Stimulated activated CD8-positive, alpha-beta memory T cell treated with anti-CD3 and anti-CD28 coated beads, Interleukin-12 subunit alpha, Interleukin-12 subunit beta, amount 100 ng/mL, for 4 hours (primary cell): ENCODE measurements at places on chromosomes 1 and 21.

- DNase-seq = no peak
These were observed 52.1 kb downstream of the SYDE2 start for GRCh38 chr1:85148524-85149250.

- DNase-seq = no peak
These were observed 996 bp upstream of the SH3BGRL3 start for GRCh38 chr1:26278724-26279455.

- no peak for DNase-seq
These were observed 400.0 kb downstream of the MATN1 start for GRCh38 chr1:30323352-30323751.

- DNase-seq = no peak
These were observed 281.0 kb upstream of the DEPDC1 start for GRCh38 chr1:68777851-68778250.

DNA sequence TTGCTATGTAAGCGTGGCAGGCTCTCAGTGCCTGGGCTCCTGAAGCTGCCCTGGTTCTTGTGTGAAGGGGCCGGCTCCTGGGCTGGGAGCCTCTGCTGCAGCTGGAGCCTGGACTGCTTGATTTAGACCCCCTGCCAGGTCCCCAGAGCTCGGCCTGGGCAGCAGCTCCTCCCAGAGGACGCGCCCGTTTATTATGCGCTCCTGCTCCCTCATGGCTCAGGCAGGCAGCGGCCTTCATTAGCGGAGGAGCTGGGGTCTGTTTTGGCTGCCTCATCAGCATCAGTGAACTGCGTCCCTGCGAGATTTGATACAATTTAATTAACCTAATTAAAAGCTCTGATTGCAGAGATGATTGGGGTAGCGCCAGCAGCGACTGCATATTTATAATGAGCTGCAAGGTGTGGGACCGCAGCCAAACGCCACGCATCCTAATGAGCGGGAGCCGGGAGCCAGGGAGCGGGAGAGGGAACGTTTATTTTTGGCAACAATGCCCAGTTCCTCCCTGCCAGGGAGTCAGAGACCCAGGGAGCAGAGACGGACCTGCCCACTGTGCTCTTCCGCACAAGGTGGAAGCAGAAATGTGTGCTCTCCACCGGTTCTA, 16.6 kb downstream of the UTP11 start:
- DNase-seq = no peak

- DNase-seq = no peak
These were observed 1793.9 kb downstream of the NCAM2 start for GRCh38 chr21:22791986-22792560.

DNA sequence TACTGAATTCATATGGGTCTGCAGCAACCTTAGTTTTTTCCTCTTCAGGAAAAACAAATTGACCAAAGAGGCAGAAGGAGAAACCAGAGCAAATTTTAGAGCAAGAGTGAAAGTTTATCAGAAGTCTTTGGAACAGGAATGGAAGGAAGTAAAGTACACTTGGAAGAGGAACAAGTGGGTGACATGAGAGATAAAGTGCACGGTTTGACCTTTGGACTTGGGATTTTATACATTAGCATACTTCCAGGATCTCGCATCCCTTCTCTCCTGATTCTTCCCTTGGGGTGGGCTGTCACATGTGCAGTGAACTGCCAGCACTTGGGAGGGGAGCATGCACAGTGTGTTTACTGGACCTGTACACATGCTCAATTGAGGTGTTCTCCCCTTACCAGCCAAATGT, 754.8 kb upstream of the ADAMTS5 start:
- no peak for DNase-seq

DNA sequence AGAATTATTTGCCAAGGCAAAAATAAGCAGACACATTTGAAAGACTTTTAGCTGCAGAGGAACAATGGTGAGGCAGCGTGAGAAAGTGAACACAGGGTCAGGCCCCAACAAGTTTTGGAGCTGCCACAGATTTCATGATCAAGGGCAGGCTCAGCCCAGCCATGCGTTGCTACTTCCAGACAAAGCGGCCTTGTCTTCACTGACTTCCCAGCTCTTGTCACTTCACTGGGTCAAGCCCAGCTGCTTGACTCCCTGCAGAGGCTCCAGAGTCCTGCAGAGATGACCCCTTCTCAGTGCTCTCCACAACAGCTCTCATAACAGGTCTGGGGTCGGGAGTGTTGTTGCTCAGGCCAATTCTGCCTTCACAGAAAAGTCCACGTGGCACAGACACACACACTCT, 35.8 kb downstream of the HHAT start:
- DNase-seq = no peak

- DNase-seq = no peak
These were observed 228.2 kb upstream of the USP24 start for GRCh38 chr1:55443175-55443915.

DNA sequence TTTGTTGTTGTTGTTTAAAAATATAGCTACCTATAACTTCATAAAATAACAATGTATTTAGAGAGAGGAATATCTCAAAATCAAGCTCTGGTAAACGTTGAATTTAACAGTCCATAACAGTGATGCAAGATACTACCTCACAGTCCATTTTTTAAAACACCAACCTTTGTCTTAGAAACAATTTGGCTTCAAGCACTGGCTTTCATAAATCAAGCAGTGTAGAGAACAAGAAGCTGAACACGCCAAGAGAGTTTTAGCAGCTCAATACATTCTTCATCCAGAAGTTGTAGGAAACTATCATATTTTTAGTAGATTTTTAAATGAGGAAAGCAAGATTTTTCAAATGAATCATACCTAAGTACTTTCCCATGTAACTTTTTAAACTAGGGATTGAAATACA, 334.3 kb upstream of the ADAMTS5 start:
- no peak for DNase-seq

DNA sequence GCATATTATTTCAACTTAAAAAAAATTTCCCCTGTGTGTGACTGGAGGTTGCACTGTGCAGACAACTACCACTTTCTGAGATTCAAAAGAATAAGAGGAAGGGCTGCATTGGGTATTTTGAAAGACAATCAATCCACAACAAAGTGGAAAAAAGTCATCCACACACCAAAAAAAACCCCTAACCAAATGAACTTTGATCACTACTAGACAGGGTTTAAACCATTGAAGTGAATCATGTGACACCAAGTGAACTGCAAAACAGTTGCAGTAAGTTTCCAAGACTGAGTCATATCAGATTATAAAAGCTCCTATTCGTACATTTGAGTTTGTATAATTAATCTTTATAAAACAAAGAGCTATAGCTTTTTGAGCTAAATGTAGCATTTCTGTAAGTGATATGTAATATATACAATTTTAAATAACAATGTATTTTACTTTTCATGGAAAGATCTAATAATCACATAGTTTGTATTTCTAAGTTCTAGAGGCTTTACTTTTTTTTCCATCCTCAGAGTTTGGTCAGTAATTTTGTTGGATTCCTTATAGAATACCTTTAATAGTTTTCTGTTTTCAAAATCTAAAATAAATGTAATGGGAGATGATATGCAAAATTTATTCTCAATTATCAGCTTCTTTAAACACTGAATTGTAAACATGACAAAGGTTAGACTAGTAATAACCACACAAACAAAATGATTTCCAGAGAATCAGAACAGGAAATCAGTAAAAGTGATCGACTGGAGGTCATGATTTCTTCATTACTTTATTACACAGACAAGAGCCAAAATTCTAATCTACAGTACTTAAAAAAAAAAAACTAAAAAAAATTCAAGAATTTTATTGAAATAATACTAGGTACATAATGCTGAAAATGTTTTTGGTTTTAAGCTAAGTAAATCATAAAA, 50.5 kb upstream of the GFI1 start:
- no peak for DNase-seq

DNA sequence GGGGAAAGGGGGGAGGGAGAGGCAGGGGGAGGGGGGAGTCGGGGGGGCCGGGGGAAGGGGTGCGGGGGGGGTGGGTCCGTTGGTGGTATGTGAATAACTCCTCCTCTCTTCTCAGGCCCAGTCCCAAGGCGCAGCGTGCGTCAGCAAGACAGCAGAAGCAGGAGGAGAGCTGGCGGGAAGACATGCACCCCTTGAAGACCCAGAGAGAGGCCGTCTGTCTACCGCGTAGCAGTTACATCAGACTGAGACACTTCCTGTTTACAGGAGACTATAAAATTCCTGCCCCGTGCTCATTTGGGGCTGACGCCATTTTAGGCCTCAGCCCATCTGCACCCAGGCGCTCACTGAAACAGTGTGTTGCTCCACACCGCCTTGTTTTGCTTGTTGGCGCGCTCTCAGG, 55.3 kb downstream of the SETD4 start:
- no peak for DNase-seq

- no peak for DNase-seq
These were observed 40.1 kb upstream of the SLC5A9 start for GRCh38 chr1:48182439-48182838.

- DNase-seq = no peak
These were observed 86.9 kb upstream of the ZBTB40 start for GRCh38 chr1:22364764-22365163.

DNA sequence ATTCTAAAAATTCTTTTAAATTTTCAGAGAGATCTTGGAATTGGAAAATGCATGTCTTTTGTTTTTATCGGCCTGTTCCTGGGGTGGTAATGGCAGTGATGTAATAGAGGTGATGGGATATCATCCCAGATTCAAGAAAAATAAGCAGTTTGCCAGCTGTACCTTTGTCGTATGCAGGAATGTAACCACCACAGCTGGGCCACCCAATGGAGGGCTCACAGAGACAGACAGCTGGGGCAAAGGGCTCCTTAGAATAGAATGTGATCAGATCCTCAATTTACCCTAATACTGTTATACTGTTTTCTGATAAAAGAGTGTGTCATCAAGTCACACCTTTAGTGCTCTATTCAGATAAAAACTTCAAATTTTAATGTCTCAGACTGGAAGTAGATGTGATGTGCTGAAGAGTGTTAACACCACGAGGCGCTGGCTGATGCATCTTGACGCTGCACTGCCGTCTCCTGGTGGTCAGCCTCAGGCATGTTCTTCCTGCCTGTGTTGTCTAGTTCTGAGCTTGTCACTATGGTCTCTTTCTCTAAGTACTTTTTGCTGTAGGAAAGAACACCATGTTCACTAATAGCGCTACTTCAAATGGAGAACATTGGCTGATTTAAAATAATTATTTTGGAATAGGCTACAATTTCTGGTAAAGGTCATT, 78.8 kb downstream of the C1orf21 start:
- no peak for DNase-seq

DNA sequence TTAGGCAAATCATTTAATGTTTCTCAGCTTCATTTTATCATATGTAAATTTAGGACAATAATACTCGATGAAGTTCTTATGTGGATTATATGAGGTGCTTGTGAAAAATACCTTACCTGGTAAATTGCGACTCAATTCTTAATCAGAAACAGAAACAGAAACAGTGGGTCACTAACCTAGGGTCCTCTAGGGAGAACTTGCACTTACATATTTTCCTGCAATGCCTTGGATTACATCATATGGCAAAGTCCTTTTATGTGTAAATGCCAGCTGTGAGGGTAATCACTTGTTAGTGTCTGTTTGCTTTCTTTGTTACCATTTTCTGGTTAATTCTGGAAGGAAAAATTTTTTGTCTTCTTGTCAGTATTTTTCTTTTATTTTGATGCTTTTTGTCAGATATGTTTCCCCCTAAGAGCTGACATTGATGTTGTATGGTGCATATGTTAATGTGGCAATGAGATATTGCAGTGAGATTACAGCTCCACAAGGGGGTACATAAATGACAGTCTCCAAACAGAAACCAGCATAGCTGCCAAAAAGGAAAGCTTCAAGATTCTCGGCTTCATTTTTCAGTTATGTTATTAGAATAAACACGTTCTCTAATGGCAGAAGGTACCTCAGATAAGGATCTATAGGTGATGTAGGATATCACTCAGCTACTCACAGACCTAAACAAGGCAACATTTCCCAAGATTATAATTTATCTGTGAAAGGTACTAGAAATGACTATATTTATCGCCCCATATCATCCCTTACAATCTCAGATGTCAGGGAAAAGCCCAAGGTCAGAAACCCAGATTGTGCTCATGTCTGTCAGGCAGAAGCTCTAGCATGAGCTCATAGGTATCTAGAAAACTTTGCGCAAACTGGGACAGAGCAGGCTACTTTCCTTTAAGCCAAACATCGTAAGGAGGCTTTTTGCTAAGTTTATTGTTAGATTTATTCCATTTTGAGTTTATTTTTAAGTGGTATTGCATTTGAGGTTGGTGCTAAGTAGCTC, 119.9 kb downstream of the FASLG start:
- no peak for DNase-seq

GRCh38 chr1:230516889-230517288, 90.8 kb upstream of the PGBD5 start:
- no peak for DNase-seq

- no peak for DNase-seq
These were observed 4.3 kb upstream of the OR2C3 start for GRCh38 chr1:247540581-247540980.

DNA sequence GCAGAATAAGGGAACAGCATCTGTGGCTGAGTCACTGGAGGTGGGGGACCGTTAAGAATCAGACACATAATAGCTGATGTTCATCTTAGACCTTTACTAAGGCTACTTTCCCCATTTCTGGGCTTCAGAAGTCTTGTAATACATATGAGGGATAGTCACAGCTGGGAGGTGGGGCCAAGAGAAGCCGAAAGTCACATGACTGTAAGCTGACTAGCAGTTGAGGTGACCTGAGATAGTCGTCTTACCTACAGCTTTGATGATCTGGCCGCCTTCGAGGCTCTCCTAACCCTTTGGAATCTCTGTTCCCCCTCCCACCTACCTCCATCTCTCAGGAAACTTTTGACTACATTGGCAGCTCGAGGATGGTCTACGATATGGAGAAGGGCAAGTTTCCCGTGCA, 9.4 kb downstream of the NCSTN start:
- DNase-seq = no peak

GRCh38 chr1:167825419-167826079, 88.4 kb downstream of the ADCY10 start:
- no peak for DNase-seq

DNA sequence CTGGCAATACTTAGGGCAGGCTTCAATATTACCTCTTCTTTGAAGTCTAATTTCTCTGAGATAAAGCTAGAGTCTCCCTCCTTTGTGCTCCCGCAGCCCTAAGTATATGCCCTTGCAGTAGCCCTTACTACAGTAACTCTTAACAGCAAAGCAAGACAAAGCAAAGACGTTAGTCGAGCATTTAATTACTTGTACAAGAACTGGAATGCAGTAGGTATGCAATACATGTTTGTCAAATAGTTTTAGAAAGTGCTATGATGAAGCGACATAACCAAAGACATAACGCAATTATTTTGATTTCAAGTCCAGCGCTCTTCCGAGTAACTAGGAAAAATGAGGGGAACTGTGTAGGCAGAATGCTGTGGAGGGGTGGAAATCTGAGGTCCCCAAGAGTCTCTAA, 1.6 kb downstream of the P3H1 start:
- no peak for DNase-seq

- DNase-seq = no peak
These were observed 580 bp downstream of the DVL1 start for GRCh38 chr1:1348420-1349255.
